Naive thymus-derived CD8-positive, alpha-beta T cell (primary cell): ENCODE measurements at places on chromosomes 5 and 9.

GRCh38 chr9:33524306-33524947 lies 376 bp downstream of the ANKRD18B start:
- no peak for DNase-seq

GRCh38 chr5:158096835-158097234 lies 237.9 kb upstream of the CLINT1 start:
- no peak for DNase-seq

DNA sequence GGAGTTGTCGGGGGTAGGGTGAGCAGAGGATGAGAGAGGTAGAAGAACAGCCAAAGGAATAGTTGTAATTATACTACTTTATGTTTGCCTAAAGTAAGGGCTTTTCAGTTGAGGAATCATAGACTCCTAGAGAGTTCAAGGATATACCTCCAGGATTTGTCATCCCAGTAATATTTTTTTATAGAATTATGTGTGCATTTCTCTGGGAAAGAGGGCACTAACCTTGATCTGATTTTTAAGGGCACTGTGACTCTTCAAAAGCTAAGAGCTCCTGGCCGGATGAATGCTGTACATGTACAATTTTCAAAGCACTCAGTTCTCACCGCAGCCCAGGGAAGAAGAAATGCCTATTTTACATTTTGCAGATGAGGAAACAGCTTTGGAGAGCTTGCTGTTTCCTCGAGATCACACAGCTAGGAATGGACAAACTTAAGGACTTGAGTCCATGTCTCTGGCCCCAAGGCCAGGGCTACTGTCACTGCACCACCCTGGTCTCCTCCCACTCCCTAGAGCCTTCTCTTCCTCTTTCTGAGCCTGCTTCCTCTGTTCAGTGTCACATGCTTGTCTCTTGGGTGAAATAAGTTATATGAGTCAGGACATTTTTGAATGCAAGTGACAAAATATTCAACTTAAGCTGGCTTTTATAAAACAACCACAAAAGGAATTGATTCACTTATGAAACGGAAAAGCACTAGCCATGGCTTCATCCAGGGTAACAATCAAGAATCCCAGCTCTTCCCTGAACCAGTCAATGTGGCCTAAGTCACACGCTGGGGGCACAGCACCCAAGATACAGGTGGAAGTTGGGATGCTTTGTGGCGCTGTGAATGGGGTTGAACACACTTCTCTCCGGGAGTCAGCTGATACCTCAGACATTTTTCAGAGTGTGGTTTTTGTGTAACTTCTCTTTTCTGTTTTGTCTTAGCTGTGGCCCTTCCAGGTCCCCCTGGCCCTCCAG lies 45.7 kb upstream of the TGFBR1 start:
- DNase-seq: peak; percentile 41

GRCh38 chr9:15606643-15607472 lies 54.0 kb downstream of the CCDC171 start:
- no peak for DNase-seq

- DNase-seq: no peak
Measured at GRCh38 chr5:39118638-39119037, 44.4 kb upstream of the RICTOR start.

DNA sequence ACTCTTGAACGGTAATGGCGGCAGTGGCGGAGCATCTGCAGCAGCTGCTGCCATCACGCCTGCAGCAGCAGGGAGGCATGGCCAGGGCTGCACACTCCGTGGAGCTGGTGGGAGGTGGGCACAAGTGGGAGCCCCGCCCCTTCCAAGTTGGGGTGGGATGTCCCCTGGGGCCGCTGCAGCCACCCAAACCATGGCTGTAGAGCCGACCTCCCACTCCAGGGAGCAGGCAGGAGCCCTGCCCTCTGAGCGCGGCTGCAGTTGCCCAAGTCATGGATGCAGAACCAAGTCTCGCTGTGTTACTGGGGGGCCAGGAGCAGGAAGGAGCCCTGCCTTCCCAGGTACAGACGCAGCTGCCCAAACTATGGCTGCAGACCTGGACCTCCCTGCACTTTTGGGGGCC lies 215.3 kb upstream of the VLDLR start:
- DNase-seq: no peak

DNA sequence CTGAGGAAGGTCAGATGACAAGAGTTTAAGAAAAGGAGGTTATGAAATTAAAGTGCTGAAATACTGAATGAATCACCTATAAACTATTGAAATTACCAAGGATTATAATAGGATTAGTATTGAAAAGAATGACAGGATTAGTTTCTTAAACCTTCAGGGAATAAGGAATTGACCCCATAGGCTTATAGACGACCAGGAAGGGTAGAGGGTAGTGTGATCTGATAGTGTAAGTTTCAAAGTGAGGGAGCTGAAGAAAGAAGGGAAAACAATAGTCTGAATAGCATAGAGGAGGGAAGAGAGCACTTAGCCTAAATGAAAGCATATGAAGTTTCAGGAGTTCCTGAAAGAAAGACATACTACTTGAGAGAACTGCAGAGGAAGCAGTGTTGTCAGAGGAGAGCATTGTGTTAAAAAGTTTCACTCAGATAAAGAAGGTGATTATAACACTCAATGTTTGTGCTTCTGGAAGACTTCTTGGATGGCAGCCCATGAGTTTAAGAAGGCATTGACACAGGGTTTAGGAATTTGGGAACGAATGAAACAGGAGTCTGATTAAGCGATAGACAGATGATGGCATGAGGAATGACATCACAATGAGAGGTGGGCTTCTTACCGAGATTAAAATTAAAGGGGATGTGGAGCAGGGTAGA lies 557.9 kb upstream of the GRAMD2B start:
- no peak for DNase-seq

- no peak for DNase-seq
Measured at GRCh38 chr5:78760366-78760765, 111.8 kb upstream of the LHFPL2 start.

DNA sequence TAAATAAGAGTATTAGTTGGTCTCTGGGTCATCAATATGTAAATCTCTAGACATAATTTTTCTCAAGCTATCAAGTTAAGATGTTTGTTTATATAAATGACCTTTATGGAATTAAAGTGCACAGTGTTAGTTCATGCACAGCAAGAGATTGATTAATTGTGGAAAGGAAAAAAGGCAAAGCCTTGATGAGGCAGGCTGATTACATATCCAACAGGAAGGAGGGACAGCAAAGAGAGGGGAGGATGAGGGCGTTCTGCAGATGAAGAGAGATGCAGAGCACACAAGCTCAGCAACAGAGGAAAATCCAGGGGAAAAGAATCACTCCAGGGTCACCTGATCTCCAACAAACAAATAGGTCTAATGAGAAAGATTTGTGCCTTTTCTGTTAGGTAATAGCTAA lies 16.5 kb downstream of the NTRK2 start:
- no peak for DNase-seq

DNA sequence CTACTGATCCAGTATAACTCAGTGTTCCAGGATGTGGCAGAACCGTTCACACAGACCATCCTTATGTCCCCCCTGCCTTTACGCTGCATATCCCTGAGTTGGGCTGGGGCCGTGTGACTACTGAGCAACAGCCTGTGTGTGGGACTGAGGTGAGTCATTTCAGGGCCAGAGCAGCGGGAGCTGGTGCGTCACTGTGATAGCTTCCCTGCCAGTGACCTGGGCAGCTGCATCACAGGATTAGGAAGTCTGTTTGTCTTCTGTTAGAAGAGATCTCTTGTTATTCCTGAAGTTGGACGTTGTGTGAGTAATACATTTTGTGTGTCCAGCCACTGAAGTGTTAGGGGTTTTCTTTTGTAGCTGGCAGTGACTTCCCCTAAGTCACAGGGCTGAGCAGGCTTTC lies 35.6 kb downstream of the TPPP start:
- no peak for DNase-seq

- no peak for DNase-seq
Measured at GRCh38 chr9:112734892-112735291, 15.7 kb upstream of the SNX30 start.

GRCh38 chr5:41118177-41118576 lies 47.0 kb upstream of the MROH2B start:
- DNase-seq: no peak

DNA sequence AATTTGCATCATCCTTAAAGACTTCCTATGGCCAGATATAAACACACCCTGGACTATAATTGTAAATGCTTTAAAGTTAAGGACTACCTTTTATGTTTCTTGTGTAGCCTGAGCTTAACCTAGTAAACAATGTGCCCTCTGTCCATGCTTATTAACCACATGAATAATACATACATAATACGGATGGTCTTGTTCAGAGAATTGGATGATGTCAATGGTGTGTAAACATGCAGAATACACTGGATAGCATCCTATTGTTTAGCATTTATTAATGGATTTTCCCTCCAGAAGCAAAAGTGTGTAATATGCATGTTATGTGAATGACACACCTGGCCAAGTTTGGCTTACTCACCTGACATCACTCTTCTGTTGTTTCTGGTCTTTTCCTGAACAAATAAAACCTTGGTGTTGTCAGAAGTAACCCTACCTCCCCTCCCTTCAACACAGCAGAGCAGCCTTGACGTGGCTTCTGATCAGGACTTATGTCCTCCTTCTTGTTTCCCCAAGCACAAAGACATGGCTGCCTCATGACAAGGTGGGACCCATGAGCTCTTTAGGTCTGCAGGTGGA lies 517.9 kb downstream of the MTRR start:
- DNase-seq: no peak

DNA sequence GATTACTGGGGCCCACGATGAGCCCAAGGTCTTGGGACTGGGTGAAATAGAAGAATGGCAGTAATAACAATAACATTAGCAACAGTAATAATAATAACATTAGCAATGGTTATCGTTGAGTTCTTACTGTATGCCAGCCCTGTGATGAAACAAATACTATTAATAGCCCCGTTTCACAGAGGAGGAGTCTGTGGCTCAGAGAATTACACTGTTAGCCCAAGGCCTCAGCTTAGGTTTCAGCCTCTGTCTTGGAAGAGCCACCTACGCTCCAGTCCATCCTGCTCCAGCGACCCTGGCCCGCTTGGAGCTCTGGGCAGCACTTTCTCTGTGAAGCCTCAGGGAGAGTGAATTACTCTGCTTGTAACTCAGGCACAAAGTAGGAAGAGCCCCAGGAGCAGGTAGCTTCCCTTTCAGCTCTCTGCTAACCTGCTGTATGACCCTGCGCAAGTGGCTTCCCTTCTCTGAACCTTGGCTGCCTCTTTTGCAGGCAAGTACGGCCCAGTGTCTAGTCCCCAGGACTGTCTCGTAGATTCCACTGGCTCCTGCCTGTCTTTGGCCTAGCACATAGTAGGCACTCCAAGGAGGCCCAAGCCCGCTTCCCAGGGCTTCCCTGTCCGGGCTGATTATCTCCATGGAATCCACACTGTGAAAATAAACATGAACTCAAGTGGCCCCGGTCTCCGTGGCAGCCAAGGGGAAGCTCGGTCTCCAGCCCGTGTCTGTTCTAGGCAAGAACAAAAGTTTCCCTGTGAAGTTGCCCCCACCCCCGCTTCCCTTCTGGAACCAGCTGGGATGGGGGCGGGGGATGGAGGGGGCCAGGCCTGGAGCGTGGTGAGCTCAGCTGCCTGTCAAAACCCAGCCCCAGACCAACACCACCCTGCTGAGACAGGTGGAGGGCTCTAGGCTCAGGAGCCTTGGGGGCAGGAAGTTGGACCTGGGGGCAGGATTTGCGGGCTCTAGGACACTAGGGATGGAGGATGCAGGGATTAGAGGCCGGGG lies 26.2 kb upstream of the LMX1B start:
- no peak for DNase-seq

- no peak for DNase-seq
Measured at GRCh38 chr9:70125621-70126263, 82.1 kb downstream of the MAMDC2 start.

DNA sequence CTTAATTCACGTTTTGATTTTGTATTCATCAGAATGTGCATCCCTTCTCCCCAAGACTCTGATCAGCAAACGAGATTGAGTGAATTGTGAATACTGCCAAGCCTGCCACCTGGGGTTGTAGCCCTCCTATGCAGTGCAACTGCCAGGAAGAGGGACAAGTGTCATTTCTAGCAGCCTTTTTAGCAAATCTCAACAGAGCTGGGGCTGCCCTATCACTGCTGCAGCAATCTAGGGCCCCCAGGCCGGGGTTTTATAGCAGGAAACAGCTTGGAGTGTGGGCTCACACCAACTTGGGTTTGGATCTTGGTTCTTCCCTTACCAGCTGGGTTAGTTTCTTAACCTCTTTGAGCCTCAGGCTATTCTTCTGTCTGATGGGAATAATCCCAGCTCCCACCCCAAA lies 4.0 kb downstream of the CSF1R start:
- DNase-seq: no peak

DNA sequence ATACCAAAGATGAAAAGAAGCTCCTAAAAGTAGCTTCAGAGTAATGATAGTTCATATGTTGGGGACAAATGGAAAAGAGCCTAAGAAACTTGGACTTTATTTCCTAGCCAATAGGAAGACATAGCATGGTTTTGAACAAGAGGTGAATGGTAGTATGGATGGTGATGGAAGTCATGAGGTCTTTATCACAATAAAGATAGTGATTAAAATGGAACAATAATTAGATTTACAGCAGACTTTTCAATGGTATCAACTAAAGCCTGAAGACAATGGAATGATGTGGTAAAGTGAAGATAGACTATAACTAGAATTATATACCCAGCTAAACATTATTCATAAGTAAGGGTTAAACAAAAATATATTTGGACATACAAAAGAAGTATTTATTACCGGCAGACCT lies 131.2 kb downstream of the RAB3C start:
- DNase-seq: no peak

- DNase-seq: no peak
Measured at GRCh38 chr9:116100711-116101121, 52.9 kb upstream of the PAPPA start.
